ENCODE measurements at places on chromosomes 6 and 20.

DNA sequence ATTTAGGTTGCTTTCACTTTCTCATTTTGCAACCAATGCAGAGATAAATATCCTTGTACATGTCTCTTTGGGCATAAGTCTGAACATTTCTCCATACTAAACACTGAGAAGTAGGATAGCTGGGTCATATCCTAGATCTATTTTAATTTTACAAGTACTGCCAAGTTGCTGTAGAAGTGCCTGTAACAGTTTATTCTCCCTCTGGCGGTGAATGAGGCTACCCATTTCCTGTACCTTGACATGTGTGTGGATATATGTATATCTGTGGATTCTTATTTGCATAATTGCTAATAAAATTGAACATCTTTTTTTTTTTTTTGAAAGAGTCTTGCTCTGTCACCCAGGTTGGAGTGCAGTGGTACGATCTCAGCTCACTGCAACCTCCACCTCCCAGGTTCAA, 48.0 kb upstream of the PNRC1 start:
- no peak for DNase-seq

DNA sequence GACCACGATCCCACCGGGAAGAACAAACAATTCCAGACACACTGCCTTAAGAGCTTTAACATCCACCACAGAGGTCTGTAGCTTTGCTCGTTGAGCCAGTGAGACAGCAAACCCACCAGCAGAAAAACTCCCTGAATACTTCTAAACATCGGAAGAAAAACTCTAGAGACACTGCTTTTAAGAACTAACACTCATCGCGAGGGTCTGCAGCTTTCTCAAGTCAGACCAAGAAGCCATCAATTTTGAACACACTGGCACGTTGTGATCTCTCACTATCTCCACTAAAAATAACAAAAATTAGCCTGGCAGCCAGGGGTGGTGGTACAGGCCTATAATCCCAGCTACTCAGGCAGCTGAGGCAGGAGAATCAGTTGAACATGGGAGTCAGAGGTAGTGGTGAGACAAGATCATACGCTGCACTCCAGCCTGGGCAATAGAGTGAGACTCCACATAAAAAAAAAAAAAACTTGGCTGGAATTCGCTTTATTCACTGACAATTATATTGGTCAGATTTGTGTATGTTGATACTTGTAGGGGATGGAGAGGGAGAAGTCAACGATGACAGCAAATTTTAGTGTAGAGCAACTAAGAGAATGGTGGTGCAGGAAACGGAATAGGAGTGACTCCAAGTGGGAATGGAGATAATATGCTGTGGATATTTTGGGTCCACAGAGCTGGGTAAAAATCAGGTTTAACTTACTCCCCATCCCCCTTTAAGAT, 860 bp upstream of the TMEM14C start:
- DNase-seq, result no peak

DNA sequence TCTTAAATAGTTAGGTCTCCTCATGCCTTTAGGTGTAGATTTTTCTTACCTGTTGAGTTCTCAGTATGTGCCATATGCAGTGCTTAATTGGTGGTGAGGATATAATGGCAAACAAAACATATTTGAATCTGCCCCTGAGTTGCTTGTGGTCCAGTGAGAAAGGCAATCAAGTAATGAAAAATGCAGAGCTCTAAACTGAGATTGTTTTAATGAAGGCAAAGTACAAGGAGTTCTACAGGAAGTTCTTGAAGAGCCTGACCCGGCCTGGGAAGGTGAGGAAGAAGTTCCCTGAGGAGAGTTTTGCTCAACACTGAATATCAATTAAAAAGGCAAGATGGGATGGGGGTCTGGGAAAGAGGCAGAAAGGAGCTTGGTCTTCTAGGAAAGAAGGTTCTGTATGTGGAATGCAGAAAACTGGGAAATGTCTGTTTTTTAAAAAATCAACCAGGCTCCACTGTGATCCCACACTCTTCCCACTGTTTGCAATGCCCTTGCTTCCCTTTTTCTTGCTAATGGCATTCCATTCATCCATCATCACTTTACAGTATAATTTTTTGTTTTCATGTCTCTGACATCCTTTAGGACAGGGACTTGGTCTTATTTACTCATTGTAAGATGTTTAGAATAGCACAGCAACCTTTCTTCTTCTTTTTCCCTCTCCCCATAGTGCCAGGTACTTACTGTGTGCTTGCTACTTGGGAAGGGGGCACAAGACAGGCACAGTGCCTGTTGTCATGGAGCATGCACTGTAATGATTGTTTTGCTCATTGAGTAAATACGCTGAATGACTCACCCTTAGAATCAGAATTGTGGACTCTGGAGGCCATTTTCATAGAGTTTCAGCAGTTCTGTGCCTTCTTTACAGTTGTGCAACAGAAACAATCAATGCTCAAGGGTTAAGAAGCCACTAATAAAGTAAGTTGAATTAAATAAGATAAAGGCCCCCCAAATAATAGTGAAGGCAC, 64.3 kb downstream of the ANKS1A start:
- DNase-seq, result no peak

DNA sequence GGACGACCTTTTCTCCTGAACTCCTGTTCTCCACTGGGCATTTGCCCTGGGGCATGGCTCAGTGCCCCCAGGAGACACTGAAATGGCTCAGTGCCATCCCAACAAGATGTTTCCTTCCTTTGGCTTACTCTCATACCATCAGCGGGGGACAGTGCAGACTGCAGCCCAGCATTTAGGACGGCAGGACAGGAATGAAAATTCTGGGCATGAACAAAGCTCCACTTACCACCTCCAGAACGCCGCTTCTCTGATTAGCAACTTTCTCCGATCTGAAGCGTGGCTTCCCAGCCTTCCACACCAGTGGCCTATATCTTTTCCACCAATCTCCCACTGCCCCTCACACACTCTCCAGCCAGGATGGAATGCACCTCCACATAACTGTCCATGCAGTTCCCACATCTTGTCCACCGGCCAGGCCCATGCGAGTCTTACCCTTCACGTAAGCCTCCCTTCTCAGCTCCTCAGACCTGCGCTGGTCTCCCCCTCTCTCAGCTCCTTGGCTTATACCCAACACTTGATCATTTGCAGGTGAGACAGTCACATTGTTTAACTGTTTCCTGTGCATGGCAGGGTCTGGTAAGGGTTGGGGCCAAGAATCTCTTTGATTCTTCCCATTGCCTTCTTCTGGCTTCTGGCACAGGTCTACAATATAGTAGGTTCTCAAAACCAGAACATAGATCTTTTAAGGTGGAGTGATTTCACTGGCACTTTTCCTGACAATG, 114.5 kb downstream of the FYN start:
- DNase-seq, result no peak

GRCh38 chr6:112780498-112781096, 433.5 kb downstream of the RFPL4B start:
- no peak for DNase-seq

DNA sequence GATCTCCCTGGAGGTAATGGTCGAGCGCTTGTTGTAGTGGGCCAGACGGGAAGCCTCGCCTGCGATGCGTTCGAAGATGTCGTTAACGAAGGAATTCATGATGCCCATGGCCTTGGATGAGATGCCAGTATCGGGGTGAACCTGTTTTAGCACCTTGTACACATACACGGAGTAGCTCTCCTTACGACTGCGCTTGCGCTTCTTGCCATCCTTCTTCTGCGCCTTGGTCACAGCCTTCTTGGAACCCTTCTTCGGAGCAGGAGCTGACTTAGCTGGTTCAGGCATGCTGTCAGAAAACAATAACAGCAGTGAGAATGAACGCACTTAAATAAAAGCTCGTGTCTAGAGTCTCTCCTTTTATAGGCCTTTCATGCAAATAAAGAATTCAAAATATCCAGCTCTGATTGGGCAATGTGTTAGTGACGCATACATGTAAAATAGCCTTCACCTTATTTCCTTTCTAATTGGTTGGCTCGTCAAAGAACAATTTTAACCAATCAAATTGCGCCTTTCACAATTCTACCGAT, 129.2 kb downstream of the HFE start:
- no peak for DNase-seq

Measured in stimulated activated CD4-positive, alpha-beta T cell treated with anti-CD3 and anti-CD28 coated beads, Interleukin-1b, Interleukin-23, amount 100 ng/mL, for 1 hour (primary cell).